ENCODE measurements at places on chromosomes 6 and 20. TPM values are rescaled to one million over a fixed set of nuclear protein-coding genes. Genes with fewer than 3 reads are reported as not detected.
A peak's percentile ranks its signal among the peaks of the same experiment; 100 is the strongest.

The GSTA4 gene
- total RNA-seq = 64.5 TPM

The CFAP61 gene
- total RNA-seq = not detected

GRCh38 chr20:56554869-56555268, 21.8 kb downstream of the FAM209B start:
- H3K36me3 ChIP-seq = no peaks in the 10 kb centered on the region
- no peak overlapping the region for H3K4me3 ChIP-seq
- peaks cover 6% of the 10 kb centered on the region for H3K4me1 ChIP-seq
- no peaks in the 10 kb centered on the region for H3K27me3 ChIP-seq
- peak; percentile 97 for DNase-seq
- peak overlapping the region; percentile 30 for H3K27ac ChIP-seq

GRCh38 chr20:5910186-5910585, 40.1 kb downstream of the TRMT6 start:
- no peak overlapping the region for H3K27ac ChIP-seq
- H3K4me3 ChIP-seq = no peak overlapping the region
- no peak for DNase-seq

- H3K27ac ChIP-seq = no peak overlapping the region
- no peak overlapping the region for H3K4me3 ChIP-seq
- DNase-seq = no peak
- no peaks in the 10 kb centered on the region for H3K27me3 ChIP-seq
- H3K36me3 ChIP-seq = no peaks in the 10 kb centered on the region
Measured at GRCh38 chr6:51474022-51474975, 613.1 kb downstream of the PKHD1 start.

GRCh38 chr6:100808638-100809275, 72.4 kb downstream of the ASCC3 start:
- no peaks in the 10 kb centered on the region for H3K27me3 ChIP-seq
- no peak overlapping the region for H3K4me3 ChIP-seq
- no peaks in the 10 kb centered on the region for H3K36me3 ChIP-seq
- DNase-seq = no peak

Data from cardiac muscle cell (in vitro differentiated cells and primary cell).